NAMALWA (cell line): ENCODE measurements at places on chromosomes 13 and 19.

DNA sequence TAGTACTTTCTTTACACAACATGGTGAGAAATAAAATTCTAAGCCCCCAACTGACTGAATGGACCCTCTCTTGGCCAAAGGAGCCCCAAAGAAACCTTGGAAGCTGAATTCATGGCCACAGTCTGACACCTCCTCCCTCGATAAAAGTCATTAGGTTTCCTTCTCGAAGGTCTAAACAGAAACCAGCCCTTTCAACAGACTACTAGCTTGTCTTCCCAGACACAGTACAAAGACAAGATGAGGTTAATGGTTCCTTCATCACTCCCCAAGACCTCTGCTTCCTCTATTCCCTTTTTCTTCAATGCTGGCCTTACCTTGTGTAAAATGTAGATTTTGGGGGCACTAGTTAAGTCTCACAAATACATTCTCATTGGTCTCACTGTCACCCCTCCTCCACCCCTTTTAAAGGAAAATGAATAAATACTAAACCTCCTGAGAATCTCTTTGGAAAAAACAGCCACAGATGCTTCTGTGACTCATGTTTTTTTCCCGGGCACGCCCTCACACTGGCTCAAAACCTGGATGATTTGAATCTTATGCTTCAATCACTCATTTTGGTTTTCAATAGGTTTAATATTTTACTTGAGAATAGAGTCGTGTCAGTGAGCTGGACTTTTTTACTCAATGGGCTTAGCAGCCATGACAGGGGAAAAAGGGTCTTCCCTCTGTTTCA is 65.8 kb upstream of the MED4 start:
- no peak for DNase-seq

- DNase-seq = no peak
Observed at GRCh38 chr19:41299755-41300089, 10.2 kb upstream of the CCDC97 start.

DNA sequence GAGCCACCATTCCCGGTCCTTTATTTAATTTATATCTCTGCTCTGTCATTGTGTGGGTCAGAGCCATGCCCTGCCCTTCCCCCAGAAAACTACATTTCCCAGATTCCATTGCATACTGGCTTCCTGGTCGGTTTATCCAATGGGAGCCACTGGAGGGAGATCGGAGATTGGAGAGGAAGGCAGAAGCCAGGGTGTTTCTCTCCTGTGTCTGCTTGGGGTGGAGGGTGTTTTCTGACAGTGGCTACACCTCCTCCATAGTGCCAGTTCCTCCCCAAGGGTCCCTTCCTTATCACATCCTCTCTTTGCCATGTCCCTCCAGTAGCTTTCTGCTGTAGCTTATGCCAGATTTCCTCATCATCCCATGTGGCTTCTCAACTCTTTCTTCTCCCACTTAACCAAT is 19.0 kb downstream of the OLFM2 start:
- DNase-seq = peak; percentile 52

GRCh38 chr13:103229674-103230073 is 163.5 kb upstream of the SLC10A2 start:
- no peak for DNase-seq

GRCh38 chr19:16014923-16015804 is 61.1 kb upstream of the TPM4 start:
- no peak for DNase-seq

- DNase-seq = no peak
Observed at GRCh38 chr19:32720216-32720935, 809 bp downstream of the TDRD12 start.
